HS-5 (cell line): ENCODE measurements at places on chromosomes 4 and X.

DNA sequence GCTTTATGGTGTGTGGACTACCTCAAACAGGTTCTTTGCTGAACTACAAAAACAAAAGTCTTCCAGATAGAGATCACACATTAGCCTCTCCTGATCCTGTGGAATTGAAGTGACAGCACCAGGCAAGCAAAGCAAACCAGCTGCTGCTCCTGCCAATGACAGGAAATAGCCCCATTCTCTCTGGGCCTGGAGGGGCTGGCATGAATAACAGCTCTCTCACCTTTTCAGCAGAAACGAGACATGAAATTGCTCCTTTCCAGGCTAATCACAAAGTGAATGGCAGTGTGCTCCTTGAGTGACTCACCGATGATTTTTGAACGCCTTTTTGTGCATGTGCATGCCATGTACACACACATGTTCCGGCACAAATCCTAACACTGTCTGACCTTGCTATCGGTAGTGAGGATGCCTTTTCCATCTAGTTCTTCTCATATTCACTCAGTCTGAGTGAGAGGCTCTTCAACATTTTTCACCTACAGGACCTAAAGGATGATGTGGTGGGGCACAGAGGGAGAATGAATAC lies 24.4 kb downstream of the MFAP3L start:
- DNase-seq = no peak

GRCh38 chr4:65667506-65668041 lies 2.7 kb downstream of the EPHA5 start:
- no peak for DNase-seq

DNA sequence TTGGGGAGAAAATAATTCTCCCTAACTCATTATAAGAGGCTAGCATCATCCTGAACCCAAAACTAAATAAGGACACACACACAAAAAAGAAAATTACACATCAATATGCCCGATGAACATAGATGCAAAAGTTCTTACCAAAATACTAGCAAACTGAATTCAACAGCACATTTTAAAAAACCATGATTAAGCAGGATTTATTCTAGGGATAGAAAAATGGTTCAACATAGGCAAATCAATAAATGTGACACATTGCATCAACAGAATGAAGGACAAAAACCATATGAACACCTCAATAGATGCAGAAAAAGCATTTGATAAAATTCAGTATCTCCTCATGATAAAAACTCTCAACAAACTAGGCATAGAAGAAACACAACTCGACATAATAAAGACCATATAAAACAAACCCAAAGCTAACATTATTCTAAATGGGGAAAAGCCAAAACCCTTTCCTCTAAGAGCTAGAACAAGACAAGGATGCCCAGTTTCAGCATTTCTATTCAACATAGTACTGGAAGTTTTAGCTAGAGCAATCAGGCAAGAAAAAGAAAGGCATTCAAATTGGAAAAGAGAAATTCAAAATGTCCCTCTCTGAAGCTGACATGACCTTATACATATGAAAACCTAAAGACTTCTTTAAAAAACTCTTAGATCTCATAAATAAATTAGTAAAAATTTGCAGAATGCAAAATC lies 200.9 kb downstream of the NKX6-1 start:
- no peak for DNase-seq

DNA sequence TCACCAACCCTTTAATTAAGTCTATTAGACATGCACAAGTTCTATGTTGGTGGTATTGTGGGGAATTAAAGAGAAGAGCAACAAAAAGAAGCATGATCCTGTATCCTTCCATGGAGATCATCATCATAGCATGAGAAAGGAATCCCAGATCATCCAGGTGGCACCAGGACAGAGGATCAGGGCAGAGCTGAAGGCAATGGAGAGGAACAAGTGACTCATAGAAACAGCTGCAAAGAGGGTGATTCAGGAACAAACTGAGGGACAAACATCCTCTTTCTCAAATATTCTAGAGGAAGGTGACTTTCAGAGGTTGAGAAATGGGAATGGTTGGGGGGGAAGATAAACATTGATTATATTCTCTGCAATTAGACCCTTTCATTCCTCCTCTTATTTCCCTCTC lies 105.5 kb upstream of the OTUD4 start:
- no peak for DNase-seq

DNA sequence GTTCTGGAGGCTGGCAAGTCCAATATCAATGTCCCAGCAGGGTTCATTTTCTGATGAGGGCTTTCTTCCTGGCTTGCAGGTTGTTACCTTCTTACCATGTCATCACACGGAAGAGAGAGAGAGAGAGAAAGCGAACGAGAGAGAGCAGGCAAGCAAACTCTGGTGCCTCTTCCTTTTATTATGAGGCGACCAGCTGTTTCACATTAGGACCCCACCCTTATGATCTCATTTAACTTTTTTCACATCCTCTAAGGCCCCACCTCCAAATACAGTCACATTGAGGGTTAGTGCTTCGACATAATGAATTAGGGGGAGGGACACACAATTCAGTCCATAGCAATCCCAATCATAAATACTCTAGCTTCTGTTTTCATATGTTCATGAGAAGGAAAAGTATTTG lies 10.6 kb upstream of the GPR174 start:
- DNase-seq = no peak
